ENCODE measurements at places on chromosomes 7 and 10. TPM values are rescaled to one million over a fixed set of nuclear protein-coding genes. Genes with fewer than 3 reads are reported as not detected.

- DNase-seq, result no peak
Measured at GRCh38 chr7:111982133-111982532, 224.1 kb downstream of the DOCK4 start.

GRCh38 chr7:128380483-128381106 is 19.1 kb upstream of the PRRT4 start:
- DNase-seq, result no peak

PRSS58 gene
- total RNA-seq, result not detected

GRCh38 chr10:78744491-78745090 is 324.2 kb upstream of the ZMIZ1 start:
- DNase-seq, result no peak

DNA sequence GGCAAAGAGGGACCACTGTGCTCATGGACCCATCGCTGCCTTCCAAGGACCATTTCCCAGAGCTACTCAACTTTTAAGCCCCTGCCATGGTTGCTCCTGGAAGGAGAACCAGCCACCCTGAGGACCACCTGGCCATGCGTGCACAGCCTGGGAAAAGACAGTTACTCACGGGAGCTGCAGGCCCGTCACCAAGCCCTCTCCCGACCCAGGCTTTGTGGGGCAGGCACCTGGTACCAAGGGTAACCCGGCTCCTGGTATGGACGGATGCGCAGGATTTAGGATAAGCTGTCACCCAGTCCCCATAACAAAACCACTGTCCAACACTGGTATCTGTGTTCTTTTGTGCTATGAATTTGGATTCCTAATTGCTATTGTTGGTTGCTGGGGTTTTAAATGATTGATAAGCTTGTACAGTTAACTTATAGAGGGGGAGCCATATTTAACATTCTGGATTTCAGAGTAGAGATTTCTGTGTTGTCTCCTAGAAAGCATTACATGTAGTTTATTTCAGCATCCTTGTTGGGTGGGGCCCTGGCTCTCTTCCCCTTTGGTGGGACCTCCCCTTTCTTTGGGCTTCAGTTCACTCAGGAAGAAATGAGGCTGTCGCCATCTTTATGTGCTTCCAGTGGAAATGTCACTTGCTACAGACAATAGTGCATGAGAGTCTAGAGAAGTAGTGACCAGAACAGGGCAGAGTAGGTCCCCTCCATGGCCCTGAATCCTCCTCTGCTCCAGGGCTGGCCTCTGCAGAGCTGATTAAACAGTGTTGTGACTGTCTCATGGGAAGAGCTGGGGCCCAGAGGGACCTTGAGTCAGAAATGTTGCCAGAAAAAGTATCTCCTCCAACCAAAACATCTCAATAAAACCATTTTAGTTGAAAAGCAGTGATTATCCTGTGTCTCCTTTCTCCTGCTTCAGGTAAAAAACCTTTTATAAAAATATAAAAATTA is 19.4 kb downstream of the LAT2 start:
- no peak for DNase-seq

CLRN3 gene
- 25.1 TPM for total RNA-seq

Measured in left lobe of liver (tissue), 2 donors.